ENCODE measurements at places on chromosomes 1 and 21.
A peak's percentile ranks its signal among the peaks of the same experiment; 100 is the strongest.

DNA sequence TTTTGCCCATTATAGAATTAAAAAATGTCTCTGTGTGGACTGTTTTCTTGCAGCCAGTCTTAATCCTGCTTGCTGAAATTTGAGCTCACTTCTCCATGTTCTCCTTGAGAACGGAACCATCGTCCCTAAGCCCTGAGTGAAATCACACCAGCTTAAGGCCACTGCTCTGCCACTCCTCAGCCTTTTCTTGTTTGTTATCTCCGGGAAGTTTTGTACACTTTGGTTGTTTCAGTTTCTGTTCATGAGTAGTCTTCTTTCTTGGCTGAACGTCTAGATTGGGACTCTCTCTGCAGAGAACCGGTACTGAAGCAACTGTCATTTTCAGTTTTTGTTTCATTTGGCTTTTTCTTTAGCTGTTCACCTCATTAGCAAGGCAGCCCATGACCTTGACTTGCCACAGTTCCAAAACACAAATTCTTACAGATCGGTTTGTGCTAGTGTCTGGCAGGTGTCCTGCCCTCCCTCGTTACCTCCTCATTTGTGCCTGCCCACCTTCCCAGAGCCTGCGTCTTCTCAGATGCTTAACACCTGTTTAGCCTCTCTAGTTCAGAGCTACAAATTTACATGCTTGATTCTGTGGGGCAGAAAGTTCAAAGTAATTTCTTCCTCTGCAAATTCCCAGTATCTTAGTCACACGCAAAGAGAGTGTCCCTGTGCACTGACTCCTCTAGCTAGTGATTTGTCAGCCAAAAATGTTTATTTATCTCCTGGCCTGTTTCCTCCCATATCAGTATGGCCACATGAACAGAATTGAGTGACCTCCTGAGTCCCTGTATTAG lies 12.4 kb downstream of the PSEN2 start:
- peak; percentile 5 for DNase-seq

DNA sequence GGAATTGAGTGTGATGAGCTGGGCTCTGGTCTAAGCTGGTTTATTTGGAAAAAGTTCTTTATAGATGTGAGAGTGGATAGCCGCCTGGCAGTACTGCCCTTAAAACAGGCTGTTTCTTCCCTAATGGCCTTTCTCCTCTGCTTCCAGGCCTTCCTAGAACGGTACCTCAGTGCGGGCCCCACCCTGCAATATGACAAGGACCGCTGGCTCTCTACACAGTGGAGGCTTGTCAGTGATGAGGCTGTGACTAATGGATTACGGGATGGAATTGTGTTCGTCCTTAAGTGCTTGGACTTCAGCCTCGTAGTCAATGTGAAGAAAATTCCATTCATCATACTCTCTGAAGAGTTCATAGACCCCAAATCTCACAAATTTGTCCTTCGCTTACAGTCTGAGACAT lies 49.2 kb downstream of the VANGL1 start:
- no peak for DNase-seq

DNA sequence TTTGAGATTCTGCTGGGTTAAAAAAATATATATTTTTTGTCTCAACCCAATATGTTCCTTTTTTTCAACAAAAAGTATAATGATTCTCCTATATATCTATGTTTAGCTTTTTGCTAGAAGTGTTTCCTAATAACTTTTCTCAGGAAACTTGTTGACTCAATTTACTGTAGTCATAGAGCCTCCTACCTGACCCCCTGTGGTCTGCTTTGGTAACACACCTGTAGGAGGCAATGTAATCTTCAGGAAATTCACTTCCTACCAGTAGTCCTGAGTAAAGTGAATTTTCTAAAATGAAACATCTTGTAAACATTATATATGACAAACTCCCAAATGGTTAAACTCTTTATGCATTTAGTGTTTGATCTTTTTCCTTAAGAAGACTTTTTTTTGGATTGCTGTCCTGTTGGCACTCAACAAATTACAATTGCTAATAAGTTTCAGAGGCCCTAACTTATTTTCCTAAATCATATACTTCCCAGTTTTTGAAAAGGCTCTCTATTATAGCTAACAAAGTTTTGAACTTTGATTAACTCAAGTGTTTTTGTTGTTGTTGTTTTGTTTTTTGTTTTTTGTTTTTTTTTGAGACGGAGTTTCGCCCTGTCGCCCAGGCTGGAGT lies 118.3 kb downstream of the OLFML2B start:
- no peak for DNase-seq

GRCh38 chr1:17594026-17594425 lies 54.5 kb downstream of the ARHGEF10L start:
- no peak for DNase-seq

DNA sequence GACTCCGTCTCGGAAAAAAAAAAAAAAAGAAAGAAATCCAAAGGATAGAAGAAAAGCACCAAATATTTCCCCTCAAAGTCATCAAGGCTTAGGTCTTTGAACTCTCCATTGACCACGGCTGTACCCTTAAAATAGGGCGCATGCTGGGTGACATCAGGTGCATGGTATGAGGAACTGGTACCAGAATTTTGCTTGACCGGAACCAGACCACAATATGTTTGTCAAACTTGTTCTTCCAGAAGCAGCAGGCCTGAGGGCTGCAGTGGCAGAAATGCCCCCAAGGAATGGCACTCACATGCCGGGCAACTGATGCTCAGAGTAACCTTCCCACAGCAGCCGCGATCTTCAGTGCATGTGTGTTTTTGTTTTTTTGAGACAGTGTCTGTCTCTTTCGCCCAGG lies 21.0 kb downstream of the RCC1 start:
- no peak for DNase-seq

- no peak for DNase-seq
These were observed 98.6 kb upstream of the ZNF644 start for GRCh38 chr1:91120421-91120820.

DNA sequence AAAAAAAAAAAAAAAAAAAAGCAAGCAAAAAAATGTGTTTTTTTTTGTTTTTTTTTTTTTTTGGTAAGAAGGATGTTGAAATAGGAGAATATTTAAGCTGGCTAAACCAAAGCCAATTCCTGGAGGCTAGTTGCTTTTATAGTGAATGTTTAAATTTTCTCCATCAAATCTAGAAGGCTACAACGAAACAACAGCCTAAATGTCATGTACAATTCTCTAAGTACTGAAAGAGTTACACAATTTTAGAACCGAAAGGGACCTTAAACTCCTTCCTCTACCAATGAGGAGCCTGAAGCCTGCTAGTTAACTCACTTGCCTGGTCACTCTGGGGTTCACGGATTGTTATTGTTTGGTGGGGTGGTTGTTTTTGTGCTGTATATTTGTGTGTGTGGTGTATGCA lies 3.5 kb downstream of the WLS start:
- DNase-seq, result no peak

GRCh38 chr1:25765136-25765922 lies 34.7 kb upstream of the SELENON start:
- DNase-seq, result no peak

- no peak for DNase-seq
These were observed 6.7 kb upstream of the LGALS8 start for GRCh38 chr1:236516929-236517704.

GRCh38 chr1:93779540-93780165 lies 98.0 kb upstream of the BCAR3 start:
- no peak for DNase-seq

GRCh38 chr21:17848228-17848627 lies 29.1 kb upstream of the C21orf91 start:
- DNase-seq, result no peak

DNA sequence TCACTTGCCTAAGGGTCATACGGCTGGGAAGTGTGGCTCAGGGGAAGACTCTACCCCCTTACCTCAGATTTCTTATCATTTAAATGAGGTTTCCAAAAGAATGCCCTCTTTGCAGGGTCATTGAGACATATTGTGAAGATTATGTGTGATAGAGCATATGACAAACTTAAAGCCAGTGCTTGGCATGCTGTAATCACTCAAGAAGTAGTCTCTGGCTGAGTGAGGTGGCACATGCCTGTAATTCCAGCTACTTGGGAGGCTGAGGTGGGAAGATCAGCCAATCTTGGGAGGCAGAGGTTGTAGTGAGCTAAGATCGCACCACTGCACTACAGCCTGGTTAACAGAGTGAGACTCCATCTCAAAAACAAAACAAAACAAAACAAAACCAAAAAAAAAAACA lies 7.5 kb upstream of the LDLRAD2 start:
- no peak for DNase-seq

GRCh38 chr1:55904541-55904940 lies 674.8 kb downstream of the PLPP3 start:
- DNase-seq, result no peak

- DNase-seq, result no peak
These were observed 92.5 kb downstream of the LACTBL1 start for GRCh38 chr1:22880174-22880601.

DNA sequence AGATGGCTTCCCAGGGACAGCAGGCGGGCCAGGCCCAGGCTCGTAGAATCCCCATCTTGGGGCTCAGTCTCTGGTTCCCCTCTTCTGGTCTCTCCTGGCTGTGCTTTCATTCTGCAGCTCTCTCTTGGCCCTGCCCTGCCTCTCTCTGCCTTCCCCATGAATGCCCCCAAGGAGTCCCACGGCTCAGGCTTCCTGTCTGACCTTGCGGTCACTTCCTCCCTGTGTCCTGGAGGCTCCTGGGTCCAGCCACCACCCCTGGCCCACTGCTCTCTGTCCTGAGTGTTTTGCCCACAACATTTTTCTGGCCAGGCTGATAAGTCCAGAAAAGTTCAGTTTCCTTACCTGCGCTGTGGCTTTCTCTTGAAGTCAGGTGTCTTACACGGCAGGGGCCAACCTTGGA lies 29.1 kb downstream of the PIGP start:
- no peak for DNase-seq

- no peak for DNase-seq
These were observed 20.7 kb downstream of the METTL13 start for GRCh38 chr1:171802207-171802606.

DNA sequence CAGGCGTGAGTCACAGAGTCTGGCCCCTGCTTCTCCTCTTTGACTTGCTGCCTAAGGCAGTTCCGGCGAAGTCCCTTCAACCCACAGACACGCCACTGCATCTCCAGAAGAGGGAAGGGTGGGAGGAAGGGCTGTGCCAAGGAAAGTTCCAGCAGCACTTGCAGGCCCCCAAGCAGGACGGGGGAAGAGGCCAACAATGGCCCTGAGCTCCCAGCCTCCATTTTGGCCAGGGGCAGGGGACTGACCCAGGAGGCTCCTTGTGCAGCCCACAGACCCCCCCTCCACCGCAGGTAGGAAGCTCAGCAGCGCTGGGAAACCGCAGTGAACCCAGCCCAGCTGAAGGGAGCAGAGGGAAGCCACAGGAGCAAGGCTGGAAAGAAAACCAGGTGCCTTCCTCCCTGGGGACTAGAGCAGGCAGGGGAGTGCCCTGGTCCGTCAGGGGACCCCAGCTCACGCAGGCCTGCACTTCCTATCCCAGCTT lies 35.4 kb downstream of the ACOT7 start:
- DNase-seq, result no peak

DNA sequence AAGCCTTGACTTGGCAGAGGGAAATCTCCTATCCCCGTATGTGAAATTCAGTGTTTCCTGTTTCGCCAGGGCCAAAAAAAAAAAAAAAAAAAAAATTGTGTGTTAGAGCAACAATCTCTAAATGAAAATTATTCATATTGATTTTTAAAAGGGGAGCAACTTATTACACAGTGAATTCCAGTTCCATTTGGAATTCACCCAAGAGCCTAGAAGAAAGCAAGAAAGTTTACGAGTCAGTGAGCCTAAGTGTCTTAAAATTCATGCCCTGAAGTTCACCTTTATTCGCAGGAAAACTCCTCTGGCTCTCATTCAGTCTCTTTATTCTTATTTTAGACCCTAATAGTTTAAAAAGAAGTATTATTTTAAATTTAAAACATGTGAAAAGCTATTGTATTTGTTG lies 42.1 kb upstream of the HUNK start:
- no peak for DNase-seq

DNA sequence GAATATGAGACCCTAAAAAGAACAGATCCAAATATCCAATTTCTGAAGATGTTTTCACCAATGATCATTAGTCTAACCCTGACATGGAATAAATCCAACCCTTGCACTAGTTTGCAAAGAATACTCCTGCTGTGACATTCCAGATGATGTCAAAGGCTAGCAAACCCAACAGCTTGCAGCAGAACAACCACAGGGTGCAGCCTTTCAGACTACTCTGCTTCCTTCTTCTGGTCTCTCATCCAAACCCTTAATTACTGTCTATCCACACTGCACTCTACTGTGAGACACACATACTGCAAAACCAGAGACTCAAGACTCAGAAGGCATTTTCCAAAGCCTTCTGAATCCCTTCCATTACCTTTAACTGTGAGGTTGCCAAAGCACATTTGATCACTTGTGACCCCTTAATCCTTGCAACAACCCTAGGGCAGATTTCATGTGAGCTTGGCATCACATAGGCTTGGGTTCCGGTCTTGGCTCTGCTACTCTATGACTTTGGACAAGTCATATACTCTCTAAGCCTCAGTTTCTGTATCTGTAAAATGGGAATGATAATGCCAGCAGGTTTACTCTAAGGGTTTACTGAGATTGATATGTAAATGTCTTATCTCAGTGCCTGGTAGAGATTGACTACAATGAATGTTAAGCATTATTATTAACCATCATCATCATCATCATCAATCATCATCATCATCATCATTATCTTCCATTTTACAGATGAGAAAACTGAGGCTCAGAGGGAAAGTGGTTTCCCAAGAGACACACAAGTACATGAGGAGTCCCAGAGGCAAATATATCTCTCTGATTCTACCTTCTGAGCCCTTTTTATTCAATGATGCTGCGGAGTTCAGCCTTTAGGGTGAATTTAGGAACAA lies 94.5 kb downstream of the SYF2 start:
- no peak for DNase-seq

DNA sequence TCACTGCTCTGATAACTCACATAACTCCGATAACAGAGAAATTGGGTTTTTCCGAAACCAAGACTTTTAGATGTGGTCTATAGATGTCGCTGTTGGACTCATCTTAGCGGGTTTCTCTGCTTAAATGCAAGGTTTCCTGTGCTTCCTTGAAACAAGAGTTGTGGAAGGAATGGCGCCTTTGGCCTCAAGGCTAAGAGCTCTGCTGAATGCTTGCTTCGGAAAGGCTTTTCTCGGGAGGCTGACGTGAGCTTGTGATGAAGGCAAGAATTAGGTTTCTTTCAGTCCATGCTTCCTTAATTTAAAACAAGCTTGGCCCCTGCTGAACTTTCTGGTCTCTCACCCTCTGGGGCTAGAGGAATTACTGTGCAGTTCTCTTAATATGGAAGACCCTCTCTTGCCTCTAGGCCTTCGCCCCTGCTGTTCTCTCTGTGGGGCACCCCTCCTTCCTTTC lies 113.5 kb downstream of the MAP3K21 start:
- DNase-seq, result no peak

GRCh38 chr1:22917989-22918388 lies 54.7 kb downstream of the LACTBL1 start:
- DNase-seq, result no peak

- no peak for DNase-seq
These were observed 52.5 kb downstream of the NFASC start for GRCh38 chr1:204923201-204923600.

DNA sequence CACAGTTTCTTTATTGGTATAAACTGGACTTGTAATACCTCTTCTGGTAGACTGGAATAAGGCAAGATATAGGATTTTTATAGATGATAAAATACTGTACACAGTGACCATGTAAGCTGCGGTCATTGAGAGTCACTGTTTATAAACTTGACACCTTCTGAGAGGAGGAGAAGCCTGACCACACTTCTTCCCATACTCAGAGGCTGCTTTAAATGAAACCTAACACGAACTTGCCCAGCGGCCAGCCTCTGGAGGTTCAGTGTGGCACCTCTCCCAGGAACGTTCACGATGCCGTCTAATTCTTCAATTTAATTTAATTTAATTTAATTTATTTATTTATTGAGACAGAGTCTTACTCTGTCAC lies 22.5 kb downstream of the MTARC1 start:
- no peak for DNase-seq

GRCh38 chr1:53073287-53073686 lies 11.3 kb downstream of the PODN start:
- DNase-seq, result no peak
